ENCODE measurements at places on chromosomes 7 and 10.

DNA sequence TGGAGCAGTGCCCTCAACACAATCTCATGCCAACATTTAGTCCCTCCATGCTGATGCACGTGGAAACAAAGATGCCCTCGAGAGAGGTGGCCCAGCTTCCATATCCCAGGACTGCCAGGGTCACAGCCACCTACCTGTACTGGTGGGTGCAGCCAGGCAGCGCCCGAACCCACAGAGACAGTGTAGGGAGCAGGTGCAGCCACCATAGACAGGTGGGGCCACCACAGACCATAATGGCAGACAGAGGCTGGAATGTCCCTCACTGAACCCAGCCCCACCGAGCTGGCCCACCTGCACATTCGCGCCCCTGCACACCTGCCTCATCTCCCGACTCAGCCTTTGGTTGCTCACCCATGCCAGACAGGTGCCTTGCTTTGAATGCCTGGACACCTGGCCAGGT, 18.3 kb upstream of the CPXM2 start:
- DNase-seq: no peak

DNA sequence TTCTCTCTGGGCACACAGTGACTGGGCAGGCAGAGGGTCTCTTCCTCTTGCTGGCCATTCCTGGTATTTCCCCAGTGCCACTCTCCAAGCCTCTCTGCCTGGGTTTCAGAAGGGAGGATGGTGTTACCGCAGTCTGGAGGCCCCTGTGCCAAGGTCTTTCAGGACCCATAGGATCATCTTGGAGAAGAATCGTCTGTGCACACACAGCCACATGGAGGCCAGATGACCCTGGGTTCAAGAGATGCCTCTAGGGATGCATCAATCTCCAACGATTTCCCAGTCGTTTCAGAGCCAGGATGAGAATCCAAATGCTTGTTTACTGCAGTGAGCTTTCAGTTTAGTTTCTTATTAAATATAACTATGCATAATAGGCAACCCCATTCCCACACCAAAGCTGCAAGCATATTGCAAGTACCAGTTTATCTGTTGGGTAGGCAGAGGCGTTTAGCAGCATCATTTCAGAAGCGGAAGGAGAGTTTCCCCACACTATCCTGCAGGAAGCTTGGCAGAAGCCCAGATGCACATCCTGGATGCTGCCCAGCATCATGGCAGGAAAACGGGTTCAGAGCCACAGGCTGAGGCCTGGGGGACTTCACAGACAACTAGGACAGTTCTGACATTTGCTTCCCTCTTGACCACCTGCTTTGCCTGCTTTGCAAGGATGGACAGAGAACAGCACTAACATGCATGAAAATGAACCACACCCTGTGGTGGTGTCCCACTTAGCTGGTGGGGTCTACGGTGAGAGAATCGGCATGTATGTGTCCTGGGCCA, 134.7 kb upstream of the FAM20C start:
- DNase-seq: no peak

DNA sequence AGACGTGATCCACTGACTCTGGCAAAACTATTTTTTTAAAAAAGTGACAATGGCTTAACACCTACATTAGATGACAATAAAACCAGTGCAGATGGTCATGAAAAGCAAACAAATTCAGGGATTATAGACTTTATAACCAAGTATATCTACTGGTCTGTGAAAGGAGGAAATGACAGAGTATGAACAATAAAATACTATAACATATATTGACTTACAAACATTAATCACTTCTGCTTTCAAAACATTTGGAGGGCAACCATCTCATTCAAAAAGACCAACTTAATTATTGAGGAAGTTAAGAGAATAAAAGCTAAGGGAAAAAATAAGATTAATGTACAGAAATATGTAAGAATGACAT, 34.8 kb downstream of the JMJD1C start:
- no peak for DNase-seq

- DNase-seq: no peak
These were observed 508.0 kb upstream of the MGMT start for GRCh38 chr10:128958834-128959690.

DNA sequence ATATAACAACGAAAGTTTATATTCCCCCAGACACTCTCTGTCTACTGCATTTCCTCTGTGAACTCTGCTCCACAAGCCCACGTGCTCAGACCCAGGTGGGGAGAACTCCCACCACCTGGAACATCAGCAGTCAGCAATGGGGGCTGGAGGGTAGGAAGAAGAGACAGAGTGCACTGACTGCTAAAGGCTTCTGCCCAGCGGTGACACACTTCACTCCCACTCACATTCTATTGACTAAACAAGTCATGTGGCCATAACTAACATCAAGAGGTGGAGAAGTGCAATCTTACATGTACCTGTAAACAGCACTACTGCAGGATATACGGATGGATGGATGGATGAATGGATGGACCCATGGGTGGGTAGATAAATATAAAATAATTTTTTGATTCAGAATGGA, 122.2 kb downstream of the MPP7 start:
- no peak for DNase-seq

All from A549 (cell line).